ENCODE measurements at places on chromosomes 2 and 18. TPM values are rescaled to one million over a fixed set of nuclear protein-coding genes. Genes with fewer than 3 reads are reported as not detected.

DNA sequence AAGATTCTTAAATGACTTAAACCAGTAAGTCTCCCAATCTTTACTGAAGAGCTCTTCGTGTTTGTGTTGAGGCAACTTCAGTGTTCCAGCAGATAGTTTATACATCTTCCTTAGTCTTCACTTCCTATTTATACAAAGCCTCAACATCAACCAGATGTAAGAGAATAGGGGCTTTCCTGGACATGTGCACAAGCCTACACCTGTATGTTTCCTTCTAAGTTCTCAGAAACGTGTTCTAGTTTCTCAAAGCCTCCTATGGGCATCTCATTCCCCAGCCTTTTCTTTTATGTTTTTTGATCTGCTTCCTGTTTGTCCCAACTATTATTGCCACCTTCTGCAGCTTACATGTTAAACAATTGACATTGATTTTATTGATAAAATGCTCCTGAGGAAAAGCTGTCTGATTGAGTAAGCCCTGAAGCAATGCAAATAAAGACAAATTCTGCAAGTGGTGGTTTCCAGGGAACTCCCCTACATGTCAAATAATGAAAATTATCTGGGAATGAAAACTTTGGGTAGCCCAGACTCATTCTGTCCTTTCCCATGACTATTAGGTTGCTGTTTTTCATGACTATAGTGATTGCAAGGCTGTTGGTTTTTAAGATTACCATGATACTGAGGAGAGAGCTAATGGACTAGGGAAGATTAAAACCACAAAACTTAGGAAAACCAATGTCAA lies 663.3 kb upstream of the ACVR2A start:
- DNase-seq, result no peak

- no peak for DNase-seq
These were observed 384.7 kb upstream of the RAB12 start for GRCh38 chr18:8224576-8224975.

- DNase-seq, result peak; percentile 56
These were observed 133.1 kb upstream of the PELI1 start for GRCh38 chr2:64277101-64277849.

DNA sequence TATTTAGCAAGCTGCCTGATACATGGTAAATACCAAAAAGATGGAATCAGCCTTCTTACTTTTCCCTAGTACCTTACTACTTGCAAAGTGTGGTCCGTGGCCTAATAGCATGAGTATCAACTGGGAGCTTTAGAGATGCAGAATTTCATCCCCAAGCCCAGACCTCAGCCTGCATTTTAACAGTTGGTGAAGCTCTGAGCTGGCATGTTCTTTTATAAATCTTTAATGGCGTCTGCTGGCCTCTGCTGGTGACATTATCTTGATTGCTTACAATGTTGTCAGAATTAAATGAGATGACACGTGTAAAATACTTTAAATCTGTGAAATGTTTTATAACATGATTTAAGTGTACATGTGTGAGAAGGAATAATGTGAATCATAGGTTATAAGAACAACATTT lies 115.1 kb upstream of the NOSTRIN start:
- DNase-seq, result peak; percentile 57

The UGT1A3 gene
- not detected for total RNA-seq

The RAB6C gene
- total RNA-seq, result 1.9 TPM

The NTSR2 gene
- total RNA-seq, result not detected

Data from umbilical cord (tissue), 2 donors.